CD8-positive, alpha-beta memory T cell (primary cell): ENCODE measurements at places on chromosomes 7 and 10.

GRCh38 chr7:37425498-37425897 is 23.2 kb downstream of the ELMO1 start:
- DNase-seq, result no peak

- DNase-seq, result no peak
These were observed 35.8 kb downstream of the DNAJB6 start for GRCh38 chr7:157372300-157373232.

DNA sequence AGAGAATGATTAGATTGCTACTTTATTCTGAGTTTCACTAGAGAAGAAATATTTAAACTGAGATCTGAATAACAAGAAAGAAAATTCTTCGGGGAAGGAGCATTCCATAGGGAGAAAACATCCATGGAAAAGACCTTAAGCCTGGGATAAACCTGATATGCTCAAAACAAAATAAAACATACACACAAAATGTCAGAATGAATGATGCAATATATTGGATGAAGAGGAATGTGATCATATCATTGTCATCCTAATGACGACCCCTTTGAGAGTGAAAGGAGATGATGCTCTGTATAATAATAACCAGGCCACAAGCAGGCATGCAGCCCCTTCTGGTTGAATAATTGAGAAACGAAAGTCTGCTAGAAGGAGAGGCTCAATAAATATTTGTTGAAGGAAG is 882.4 kb downstream of the NRG3 start:
- no peak for DNase-seq

DNA sequence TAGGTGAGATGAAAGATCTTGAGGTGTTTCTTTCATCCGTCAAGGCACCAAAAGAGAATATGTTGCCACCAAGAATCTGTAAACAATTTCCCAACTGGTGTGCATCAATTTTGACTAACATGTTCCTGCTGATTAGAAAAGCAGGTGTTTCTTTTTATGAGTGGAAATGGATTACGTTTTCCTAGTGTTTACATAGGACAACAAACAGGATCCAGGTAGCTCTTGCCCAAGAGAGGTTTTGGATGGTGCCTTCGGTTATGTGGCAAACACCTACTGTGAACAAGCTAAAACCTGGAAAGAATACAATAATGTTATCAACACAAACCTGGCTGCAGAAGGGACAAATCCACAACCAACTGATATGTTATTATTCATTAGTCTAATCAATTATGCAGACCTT is 53.6 kb upstream of the WNT16 start:
- no peak for DNase-seq

- no peak for DNase-seq
These were observed 48.7 kb downstream of the BPGM start for GRCh38 chr7:134695321-134695860.

- DNase-seq, result no peak
These were observed 31.0 kb downstream of the PON3 start for GRCh38 chr7:95365151-95365550.

- peak; percentile 70 for DNase-seq
These were observed 19.1 kb upstream of the PCGF5 start for GRCh38 chr10:91201213-91201996.

DNA sequence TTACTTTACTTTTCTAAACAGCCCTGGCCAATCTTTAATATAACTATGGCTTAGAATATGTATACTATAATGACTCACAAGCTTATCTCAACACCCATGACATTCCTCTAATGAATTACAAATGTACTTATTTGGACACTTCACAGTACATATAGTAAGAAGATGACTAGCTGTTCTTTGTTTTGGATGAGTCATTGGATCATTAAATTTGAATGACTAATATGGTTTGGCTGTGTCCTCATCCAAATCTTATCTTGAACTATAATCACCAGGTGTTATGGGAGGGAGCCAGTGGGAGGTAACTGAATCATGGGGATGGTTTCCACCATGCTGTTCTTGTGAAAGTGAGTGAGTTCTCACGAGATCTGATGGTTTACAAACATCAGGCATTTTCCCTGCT is 807.5 kb upstream of the SORCS1 start:
- no peak for DNase-seq

DNA sequence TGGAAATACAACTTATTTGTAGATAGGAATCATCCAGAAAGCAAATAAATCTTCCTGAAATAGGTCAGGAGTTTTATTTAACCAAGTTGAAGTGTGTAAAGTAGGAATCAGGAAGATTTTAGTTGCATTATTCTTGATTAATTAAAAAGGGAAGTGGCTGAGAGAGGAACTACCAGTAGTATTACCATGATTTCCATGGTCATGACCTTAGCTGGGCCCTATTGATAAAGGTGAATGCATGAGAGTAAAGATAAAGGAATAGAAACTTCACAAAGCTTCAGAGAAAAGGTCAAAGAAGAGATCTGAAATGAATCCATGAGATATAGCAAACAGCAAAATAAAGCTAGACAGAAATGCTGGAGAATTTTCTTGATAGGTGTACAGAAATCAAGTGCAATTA is 46.2 kb upstream of the DLX6 start:
- no peak for DNase-seq

DNA sequence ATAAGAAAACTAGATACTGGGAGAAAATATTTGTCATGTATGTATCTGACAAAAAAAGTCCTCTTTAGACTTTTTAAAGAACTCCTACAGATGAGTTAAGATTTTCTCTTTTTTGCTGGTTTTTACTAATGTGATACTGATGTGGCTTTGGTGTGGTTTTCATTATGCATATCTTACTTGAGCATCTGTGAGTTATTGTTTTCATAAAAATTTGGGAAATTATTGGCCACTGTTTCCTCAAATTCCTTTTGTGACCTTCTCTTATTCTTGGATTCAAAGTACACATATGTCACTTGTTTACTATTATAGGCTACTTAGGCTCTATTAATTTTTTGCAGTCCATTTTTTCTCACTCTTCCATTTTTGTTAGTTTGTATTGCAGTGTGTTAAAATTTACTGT is 89.0 kb downstream of the PPP1R9A start:
- DNase-seq, result no peak
